Natural killer cell treated with Interleukin-12 subunit alpha and Interleukin-12 subunit beta and Interleukin-15 and Interleukin-18, amount 100 ng/mL, for 72 hours (primary cell): ENCODE measurements at places on chromosomes 1 and 21.

GRCh38 chr1:201429736-201430501 is 8.4 kb upstream of the TNNI1 start:
- peaks cover 3% of the 10 kb centered on the region for H3K4me1 ChIP-seq
- H3K27ac ChIP-seq, result no peak overlapping the region
- DNase-seq, result no peak
- no peak overlapping the region for H3K4me3 ChIP-seq
- H3K36me3 ChIP-seq, result no peaks in the 10 kb centered on the region

DNA sequence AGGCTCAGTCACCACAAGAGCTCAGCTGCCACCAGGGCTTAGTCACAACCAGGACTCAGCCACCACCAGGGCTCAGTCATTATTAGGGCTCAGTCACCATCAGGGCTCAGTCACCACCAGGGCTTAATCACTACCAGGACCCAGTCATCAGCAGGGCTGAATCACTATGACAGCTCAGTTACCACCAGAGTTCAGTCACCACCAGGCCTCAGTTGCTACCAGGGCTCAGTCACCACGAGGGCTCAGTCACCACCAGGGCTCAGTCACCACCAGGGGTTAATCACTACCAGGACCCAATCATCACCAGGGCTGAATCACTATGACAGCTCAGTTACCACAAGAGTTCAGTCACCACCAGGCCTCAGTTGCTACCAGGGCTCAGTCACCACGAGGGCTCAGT is 196.2 kb downstream of the NPHP4 start:
- no peaks in the 10 kb centered on the region for H3K4me1 ChIP-seq
- no peaks in the 10 kb centered on the region for H3K36me3 ChIP-seq
- no peak overlapping the region for H3K4me3 ChIP-seq
- peaks cover 2% of the 10 kb centered on the region for H3K27me3 ChIP-seq
- no peak for DNase-seq

DNA sequence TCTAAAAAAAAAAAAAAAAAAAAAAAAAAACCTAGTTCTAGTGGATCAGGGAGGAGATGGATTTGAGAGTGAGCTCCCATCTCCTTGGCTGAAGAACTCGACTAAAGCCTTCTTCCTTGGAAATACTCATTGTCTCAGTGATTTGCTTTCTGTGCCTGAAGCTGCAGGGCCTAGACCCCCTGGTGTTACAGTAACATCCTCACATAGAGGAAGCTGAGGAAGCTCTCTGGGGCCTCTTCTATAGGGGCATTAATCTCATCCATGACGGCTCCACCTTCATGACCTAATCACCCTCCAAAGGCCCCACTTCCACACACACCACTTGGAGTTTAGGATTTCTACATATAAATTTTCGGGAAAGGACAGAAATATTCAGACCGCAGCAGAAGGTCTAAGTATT is 95.9 kb upstream of the ETS2 start:
- no peak overlapping the region for H3K4me3 ChIP-seq
- H3K27me3 ChIP-seq, result peaks cover 33% of the 10 kb centered on the region
- H3K4me1 ChIP-seq, result no peaks in the 10 kb centered on the region

DNA sequence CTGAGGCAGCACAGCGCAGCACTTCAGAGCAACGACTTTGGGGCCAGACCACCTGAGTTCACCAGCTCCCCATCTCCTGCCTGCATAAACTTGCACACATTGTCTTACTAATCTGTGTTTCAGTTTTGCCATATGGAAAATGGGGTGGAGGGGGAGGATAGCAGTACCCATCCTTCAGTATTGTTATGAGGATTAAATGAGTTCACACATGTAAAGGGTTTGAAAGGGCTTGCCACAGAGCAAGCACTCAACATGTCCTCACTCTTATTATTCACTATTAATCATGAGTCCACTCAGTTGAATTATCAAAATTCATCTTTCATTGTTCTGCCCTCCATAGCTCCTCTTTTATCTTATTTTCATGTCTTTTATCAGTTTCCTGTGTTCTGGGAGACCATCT is 40.1 kb upstream of the BMP8B start:
- H3K27ac ChIP-seq, result no peak overlapping the region
- H3K36me3 ChIP-seq, result no peaks in the 10 kb centered on the region
- DNase-seq, result no peak
- no peak overlapping the region for H3K4me3 ChIP-seq
- H3K4me1 ChIP-seq, result no peaks in the 10 kb centered on the region

GRCh38 chr1:213987927-213988506 is at the start of gene PROX1:
Gene PROX1 (plus strand): TSS chr1:213987973. CDS start chr1:213996536, 8,563 bp downstream.
- peaks cover 32% of the 10 kb centered on the region for H3K36me3 ChIP-seq
- no peak within 1 kb of the TSS for H3K27ac ChIP-seq
- peak within 1 kb of the TSS; percentile 76 for H3K4me3 ChIP-seq
- DNase-seq, result no peak
- peaks cover 22% of the 10 kb centered on the region for H3K4me1 ChIP-seq

DNA sequence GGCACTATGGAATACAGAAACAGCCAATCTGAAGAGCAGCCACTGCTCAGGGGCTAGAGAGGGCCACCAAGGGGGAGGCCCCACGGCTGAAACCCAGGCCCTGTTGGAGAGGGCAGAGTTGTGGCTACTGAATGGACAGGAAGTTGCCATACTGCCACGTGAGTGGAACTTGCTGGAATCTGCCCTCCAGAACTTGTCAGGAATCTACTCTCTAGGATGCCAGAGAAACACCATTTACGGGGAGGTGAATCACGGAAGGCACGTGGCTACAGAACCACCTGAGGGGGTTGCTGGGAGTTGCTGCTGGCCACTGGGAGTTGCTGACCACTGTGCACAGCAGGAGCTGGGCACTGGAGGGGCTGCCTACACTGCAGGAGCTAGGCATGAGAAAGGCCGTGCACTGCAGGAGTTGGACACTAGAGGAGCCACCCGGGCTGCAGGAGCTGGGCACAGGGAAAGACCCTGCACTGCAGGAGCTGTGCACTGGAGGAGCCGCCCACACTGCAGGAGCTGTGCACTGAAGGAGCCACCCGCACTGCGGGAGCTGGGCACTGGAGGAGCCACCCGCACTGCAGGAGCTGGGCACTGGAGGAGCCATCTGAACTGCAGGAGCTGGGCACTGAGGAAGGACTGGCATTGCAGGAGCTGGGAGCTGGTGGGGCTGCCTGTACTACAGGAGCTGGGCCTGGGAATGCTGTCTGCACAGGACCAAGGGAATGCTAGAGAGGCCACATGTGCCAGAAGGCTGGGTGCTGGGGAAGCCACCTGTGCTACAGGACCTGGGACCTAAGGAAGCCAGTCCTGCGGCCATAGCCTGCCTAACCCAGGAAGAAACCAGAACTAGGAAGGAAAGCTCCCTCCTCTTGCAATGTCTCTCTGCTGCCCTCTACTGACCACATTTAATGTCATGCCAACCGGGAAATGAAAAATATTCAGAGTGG is 343.4 kb downstream of the MATN1 start:
- H3K4me3 ChIP-seq, result no peak overlapping the region
- H3K36me3 ChIP-seq, result no peaks in the 10 kb centered on the region
- peaks cover 11% of the 10 kb centered on the region for H3K27me3 ChIP-seq
- peak; percentile 65 for DNase-seq
- no peak overlapping the region for H3K27ac ChIP-seq

GRCh38 chr1:234845097-234845660 is 235.2 kb upstream of the IRF2BP2 start:
- no peaks in the 10 kb centered on the region for H3K27me3 ChIP-seq
- H3K4me3 ChIP-seq, result peak overlapping the region; percentile 84
- H3K4me1 ChIP-seq, result peaks cover 85% of the 10 kb centered on the region
- no peak for DNase-seq
- peak overlapping the region; percentile 96 for H3K27ac ChIP-seq

DNA sequence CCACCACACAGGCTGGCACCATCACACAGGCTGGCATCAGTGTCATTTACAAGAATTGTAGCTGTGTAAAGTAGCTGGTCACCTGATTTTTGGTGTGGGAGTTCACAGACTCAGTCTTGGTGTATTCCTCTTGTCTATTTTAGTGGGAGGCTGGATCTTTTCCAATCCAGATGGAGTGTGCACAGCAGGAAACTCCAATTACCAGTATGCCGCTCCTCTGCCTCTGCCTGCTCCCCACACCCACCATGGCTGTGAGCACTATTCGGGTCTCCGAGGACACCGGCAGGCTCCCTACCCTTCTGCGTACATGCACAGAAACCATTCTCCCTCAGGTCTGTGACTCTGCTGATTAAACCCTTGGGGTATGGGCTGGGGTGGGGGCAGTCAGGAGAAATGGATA is 24.2 kb downstream of the TBX19 start:
- no peaks in the 10 kb centered on the region for H3K27me3 ChIP-seq
- H3K27ac ChIP-seq, result no peak overlapping the region
- H3K36me3 ChIP-seq, result no peaks in the 10 kb centered on the region
- no peak overlapping the region for H3K4me3 ChIP-seq
- no peaks in the 10 kb centered on the region for H3K4me1 ChIP-seq
- DNase-seq, result no peak

DNA sequence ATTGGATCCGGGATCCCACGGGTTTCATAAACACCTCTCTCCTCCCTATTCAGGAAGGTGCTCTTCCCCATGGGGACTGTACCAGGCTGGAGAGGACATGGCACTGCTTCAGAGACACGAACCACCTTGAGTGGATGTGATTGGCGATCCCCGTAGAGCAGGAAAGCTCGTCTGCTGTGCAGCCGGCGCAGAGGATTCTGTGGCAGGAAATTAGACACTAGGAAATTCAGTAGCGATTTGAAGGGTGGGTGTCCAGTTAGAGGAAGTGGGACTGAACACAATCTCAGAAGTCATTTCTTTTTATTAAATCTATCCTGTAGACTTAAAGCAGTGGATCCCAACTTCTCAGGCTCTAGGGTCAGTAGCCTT is 767 bp downstream of the PDIK1L start:
- H3K27me3 ChIP-seq, result no peaks in the 10 kb centered on the region
- H3K4me1 ChIP-seq, result peaks cover 17% of the 10 kb centered on the region
- no peak for DNase-seq
- H3K27ac ChIP-seq, result peak overlapping the region; percentile 50
- H3K4me3 ChIP-seq, result peak overlapping the region; percentile 86
- peaks cover 6% of the 10 kb centered on the region for H3K36me3 ChIP-seq

DNA sequence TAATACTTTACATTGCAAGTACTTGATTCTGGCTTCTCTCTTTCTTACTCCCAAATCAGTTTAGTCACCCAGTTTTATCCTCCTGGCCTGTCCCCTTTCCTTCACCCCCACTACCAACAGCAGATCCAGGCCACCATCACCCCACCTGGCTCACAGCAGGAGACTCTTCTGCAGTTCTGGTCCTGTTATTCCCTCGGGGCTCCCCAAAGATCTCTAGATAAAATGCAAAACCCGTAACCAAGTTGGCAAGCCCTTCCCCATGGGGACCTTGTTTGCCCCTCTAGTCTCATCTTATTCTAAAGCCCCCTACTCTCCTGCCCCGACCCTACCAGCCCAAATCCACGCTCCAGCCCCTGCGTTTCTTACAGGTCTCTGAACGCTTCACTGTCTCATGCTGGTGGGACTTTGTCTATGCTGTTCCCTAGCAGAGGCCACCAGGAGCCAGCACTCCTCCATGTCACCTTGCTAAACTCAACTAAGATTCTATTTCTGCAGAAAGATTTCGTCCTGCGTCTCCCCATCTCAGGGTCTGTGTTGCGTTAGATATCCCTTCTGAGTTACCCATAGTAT is 4.0 kb downstream of the ABCG1 start:
- H3K4me1 ChIP-seq, result peaks cover 20% of the 10 kb centered on the region
- no peak overlapping the region for H3K27ac ChIP-seq
- H3K27me3 ChIP-seq, result peaks cover 8% of the 10 kb centered on the region
- no peak for DNase-seq
- no peaks in the 10 kb centered on the region for H3K36me3 ChIP-seq

GRCh38 chr1:162389021-162389818 is 7.7 kb downstream of the C1orf226 start:
- no peak overlapping the region for H3K27ac ChIP-seq
- no peaks in the 10 kb centered on the region for H3K36me3 ChIP-seq
- DNase-seq, result no peak

DNA sequence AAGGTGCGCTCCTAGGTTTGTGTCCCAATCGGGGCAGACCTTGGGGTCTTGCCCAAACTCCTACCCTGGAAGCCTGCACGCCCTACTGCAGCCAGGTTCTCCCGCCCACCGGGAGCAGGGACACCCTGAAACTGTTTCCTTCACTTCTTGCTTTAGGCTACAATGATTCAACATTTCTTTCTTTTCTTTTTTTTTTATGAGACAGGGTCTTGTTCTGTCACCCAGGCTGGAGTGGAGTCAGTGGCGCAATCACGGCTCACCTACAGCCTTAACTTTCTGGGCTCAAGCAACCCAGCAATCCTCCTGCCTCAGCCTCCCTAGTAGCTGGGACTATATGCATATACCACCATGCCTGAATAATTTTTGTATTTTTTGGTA is 75.8 kb downstream of the ITPKB start:
- peak overlapping the region; percentile 95 for H3K27ac ChIP-seq
- H3K36me3 ChIP-seq, result no peaks in the 10 kb centered on the region
- DNase-seq, result no peak
- H3K4me3 ChIP-seq, result peak overlapping the region; percentile 68
- H3K4me1 ChIP-seq, result peaks cover 84% of the 10 kb centered on the region

GRCh38 chr1:10692401-10693021 is 103.9 kb downstream of the CASZ1 start:
- no peaks in the 10 kb centered on the region for H3K36me3 ChIP-seq
- peak; percentile 70 for DNase-seq
- H3K4me1 ChIP-seq, result peaks cover 38% of the 10 kb centered on the region
- peak overlapping the region; percentile 90 for H3K4me3 ChIP-seq
- H3K27me3 ChIP-seq, result no peaks in the 10 kb centered on the region

GRCh38 chr1:155522069-155522468 is 40.5 kb downstream of the ASH1L start:
- H3K36me3 ChIP-seq, result no peaks in the 10 kb centered on the region
- no peaks in the 10 kb centered on the region for H3K27me3 ChIP-seq
- DNase-seq, result no peak
- H3K27ac ChIP-seq, result no peak overlapping the region
- no peak overlapping the region for H3K4me3 ChIP-seq

DNA sequence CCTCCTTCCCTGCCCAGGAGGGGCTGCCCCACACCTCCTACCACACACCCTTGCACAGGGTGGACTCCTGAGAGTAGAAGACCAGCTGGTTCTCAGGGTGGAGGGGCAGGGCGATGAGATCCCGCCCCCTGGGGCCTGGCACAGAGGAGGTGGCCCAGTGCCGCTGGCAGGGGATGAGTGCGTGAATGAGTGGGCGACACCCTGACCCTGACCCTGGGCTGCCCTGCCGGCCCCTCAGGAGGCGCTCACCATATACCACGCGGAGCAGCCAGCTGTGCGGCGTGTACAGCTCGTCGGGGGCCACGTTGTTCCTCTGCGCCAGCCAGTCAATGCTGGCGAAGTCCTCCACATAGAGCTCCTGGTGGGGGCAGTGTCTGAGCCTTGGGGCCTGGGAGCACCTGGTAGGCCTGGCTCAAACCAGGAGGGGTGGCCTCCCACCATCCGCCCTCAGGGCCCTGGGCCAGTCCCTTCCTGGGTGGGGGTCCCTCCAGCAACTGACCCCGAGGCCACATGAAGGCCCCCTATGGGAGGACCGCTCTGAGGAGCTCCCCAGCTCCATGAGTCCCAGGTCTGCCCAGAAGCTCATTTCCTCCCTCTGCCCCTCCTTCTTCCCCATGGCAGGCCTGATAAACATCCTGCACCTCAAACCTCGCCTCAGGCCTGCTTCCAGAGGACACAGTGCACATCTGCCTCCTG is 13.0 kb downstream of the LSS start:
- no peaks in the 10 kb centered on the region for H3K4me1 ChIP-seq
- no peak overlapping the region for H3K4me3 ChIP-seq
- no peak overlapping the region for H3K27ac ChIP-seq
- DNase-seq, result no peak
- no peaks in the 10 kb centered on the region for H3K27me3 ChIP-seq
